ENCODE measurements at places on chromosomes 13 and 19.

GRCh38 chr13:78881751-78882150 is 222.8 kb upstream of the OBI1 start:
- no peak for DNase-seq

GRCh38 chr19:39142630-39143029 is 17.0 kb downstream of the PAK4 start:
- DNase-seq: no peak

- DNase-seq: peak; percentile 57
These were observed 51.6 kb upstream of the CACNA1A start for GRCh38 chr19:13557756-13558398.

DNA sequence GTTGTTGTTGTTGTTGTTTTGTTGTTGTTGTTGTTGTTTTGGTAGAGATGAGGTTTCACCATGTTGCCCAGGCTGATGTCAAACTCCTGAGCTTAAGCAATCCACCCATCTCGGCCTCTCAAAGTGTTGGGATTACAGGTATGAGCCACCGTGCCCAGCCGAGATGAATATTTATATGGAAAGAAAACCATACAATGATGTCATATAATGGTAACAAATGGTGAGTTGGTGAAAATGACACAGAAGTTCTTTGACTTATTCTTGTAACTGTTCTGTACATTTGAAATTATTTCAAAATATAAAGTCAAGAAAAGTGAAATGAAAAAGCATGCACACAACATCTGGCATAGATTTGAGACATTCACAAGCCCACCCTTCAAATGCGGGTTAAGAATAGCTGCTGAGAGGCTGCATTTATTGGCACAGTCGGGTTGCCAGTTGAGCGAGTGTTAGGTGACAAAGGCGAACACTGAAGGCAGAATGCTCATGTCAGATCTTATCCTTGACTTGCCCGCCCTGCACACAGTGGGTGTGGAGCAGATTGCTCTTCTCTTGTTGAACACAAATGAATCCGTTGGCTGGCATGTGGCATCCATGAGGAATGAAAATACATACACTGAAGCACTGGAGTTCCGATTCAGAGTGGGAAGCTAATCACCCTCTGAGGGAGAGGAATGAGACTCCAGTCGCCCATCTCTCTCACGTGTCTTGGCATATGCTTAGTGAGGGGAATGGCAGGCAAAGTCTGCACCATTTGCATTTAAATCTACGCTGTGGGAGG is 15.8 kb upstream of the UBE2S start:
- DNase-seq: no peak

- DNase-seq: no peak
These were observed 2.4 kb upstream of the SBK2 start for GRCh38 chr19:55539090-55539984.

DNA sequence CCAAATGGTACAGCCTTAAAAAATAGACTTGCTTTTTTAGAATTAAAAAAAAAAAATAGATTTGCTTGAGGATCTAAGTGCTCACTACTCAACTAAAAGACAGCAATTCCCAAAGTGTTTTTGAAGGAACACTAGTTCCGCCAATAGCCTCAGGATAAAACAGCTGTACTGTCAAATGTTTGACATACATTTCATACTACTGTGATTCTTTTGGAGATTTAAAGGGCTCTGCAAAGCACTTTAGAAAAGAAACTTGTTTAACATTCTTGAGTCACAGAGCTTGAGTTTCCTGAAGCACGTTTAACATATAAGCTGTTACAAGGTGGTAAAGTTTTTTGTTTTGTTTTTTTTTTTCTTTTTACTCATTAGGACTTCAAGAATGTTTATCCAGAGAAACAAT is 23.1 kb upstream of the KLF5 start:
- no peak for DNase-seq

Measured in neural progenitor cell (in vitro differentiated cells).